Activated naive CD8-positive, alpha-beta T cell treated with anti-CD3 and anti-CD28 coated beads for 36 hours (primary cell): ENCODE measurements at places on chromosomes 4 and X.

GRCh38 chr4:186260117-186260503 lies 5.9 kb upstream of the F11 start:
- no peak overlapping the region for H3K27ac ChIP-seq
- no peaks in the 10 kb centered on the region for H3K36me3 ChIP-seq
- H3K4me1 ChIP-seq: no peaks in the 10 kb centered on the region
- DNase-seq: no peak

DNA sequence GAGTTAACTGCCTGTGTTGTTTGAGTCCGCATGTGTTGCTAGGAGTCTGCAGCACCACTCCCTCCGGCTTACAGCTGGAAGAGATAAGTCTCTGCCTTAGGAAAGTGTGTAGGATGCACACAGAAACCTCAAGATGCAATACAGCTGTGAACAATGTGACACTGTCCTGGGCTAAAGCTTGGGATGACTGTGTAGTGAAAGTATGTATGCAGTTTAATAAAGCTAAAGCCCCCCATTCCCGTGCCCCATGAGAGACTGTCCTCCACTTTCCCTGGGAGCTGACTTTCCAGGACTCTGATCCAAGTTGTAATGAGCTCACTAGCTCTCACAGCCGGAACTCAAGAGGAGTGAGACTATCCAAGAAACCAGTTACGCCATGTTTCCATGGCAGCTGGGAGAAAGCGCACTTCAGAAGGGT lies 156.6 kb upstream of the FTHL17 start:
- no peaks in the 10 kb centered on the region for H3K4me1 ChIP-seq
- no peak overlapping the region for H3K4me3 ChIP-seq
- H3K36me3 ChIP-seq: no peaks in the 10 kb centered on the region

DNA sequence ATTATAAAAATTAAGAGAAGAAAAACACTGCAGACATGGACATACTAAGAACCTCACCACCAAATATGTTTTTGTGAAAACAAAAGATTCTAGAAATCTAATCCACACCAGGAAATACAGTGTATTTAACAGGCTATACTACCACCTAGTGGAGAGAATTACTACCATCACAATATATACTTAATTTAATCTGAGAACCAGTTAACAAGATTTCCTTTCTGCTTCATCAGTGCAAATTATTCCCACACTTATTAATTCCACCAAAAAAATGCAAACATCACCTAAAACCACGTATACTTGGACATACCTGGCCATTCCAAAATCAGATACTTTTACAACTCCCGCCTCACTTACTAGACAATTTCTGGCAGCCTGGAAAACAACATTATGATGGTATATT lies 7.0 kb upstream of the TXK start:
- H3K27ac ChIP-seq: no peak overlapping the region
- no peak for DNase-seq
- H3K4me3 ChIP-seq: no peak overlapping the region
- H3K4me1 ChIP-seq: peaks cover 52% of the 10 kb centered on the region

DNA sequence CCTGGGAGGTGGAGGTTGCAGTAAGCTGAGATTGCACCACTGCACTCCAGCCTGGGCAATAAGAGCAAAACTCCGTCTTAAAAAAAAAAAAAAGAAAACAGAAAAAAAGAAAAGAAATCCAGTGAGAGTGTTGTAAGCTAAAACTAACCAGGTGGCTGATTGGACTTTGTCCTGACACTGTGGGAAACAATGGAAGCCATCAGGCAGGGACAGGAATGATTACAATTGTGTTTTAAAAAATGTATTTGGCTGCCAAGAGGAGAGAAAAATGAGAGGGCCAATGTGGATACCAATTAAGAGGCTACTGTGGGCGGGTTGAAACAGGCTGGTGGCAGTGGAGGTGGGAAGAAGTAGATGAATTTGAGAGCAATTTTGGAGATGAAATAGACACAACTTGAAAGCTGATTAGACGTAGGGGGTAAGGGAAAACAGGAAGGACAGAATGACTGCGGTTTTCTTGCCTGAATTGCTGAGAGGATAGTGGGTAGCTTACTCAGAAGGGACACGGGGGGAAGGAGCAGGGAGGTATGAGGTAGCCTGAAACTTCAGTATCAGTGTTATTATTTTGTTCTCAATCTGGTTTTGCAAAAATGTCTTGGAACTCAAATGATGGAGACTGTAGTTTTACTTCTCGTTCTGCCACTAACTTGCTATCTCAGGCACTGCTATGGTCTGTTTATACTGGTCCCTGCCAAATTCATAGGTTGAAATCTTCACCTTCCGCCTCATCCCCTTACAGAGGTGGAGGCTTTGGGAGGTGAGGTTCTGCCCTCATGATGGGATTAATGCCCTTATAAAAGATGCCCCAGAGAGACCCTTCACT lies 45.6 kb upstream of the CHRNA9 start:
- DNase-seq: no peak
- H3K36me3 ChIP-seq: peaks cover 11% of the 10 kb centered on the region
- peak overlapping the region; percentile 46 for H3K4me3 ChIP-seq
- H3K4me1 ChIP-seq: peaks cover 48% of the 10 kb centered on the region
- H3K27ac ChIP-seq: peak overlapping the region; percentile 89
- H3K27me3 ChIP-seq: no peaks in the 10 kb centered on the region

DNA sequence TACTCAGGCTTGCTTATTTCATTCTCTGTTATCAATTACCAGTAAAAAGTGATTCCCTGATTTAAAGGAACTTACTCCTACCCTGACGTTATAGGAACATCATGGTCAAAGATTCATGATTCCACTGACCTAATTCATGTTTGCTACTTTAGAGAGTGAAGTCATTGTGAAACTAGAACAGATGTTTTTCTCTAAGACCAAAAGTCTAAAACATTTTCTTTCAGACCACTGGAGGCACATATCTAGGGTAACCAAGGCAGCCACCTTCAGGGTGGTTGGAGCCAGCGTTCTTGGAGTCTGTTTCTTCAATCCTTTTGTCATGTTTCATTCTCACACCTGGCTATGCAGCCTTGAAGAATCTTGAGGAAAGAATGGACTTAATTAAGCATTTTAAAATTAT lies 77.8 kb downstream of the GALNTL6 start:
- DNase-seq: no peak
- no peak overlapping the region for H3K27ac ChIP-seq
- no peak overlapping the region for H3K4me3 ChIP-seq

DNA sequence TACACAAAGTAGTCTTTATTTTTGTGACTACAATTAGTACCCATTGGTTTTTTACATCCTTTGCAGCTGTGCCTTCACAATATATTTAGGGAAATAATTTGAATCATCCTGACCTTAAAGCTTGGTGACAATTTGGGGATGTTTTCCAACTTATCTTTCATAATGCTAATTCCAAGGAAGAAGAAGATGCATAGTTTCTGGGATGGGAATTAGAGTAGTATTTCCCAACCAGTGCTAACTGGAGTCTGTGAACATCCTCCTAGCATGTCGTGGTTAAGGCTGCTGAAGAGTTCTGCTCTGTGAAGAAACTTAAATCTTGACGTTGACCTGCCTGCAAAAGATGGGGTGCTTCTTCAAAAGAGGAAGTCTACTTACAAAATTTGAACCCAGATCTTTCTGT lies 173.5 kb downstream of the ANK2 start:
- H3K4me3 ChIP-seq: no peak overlapping the region
- no peaks in the 10 kb centered on the region for H3K27me3 ChIP-seq
- H3K36me3 ChIP-seq: no peaks in the 10 kb centered on the region
- DNase-seq: no peak
- H3K4me1 ChIP-seq: no peaks in the 10 kb centered on the region

DNA sequence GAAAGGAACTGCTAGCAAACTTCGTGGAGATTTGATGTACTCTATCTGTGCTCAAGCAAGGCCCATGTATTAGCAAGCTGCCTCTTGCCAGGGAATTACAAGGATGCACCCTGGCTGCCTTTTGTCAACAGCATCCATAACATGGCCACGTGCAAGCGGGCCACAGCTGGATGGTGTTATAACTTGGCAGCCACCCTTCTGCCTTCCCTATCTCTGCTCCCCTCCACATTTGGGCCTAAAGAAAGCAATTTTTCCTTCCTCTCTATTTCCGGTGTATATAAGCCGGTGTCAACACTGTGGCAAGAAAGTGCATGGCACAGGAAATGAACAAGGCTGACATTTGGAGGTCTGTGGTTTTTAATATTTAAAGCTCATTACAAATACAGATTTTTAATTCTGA lies 94.8 kb downstream of the CLNK start:
- H3K4me1 ChIP-seq: peaks cover 23% of the 10 kb centered on the region
- no peaks in the 10 kb centered on the region for H3K36me3 ChIP-seq
- H3K27ac ChIP-seq: peak overlapping the region; percentile 8
- H3K27me3 ChIP-seq: peaks cover 3% of the 10 kb centered on the region
- DNase-seq: no peak

GRCh38 chr4:118997601-118998000 lies 108.9 kb downstream of the SYNPO2 start:
- peaks cover 23% of the 10 kb centered on the region for H3K27me3 ChIP-seq
- no peak overlapping the region for H3K27ac ChIP-seq
- no peaks in the 10 kb centered on the region for H3K4me1 ChIP-seq
- H3K36me3 ChIP-seq: no peaks in the 10 kb centered on the region

DNA sequence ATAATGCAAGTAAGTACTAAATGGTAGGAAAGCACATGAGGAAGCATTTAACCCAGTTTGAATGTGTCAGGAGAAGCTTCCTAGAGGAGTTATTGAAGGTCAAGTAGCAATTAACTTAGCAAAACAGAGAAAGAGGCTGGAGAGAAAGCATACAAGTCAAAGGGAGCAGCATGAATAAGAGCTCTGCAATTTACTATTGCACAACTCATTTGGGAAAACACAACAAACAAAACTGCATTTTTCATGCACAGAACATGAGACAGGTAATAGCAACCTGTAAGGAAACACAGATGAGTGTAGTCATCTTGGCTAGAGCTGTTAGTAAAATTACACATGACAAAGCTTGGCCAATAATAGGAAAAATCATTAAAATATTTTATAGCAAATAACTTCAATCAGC lies 538.1 kb downstream of the PPP4R3C start:
- no peak overlapping the region for H3K4me3 ChIP-seq
- H3K36me3 ChIP-seq: no peaks in the 10 kb centered on the region
- H3K4me1 ChIP-seq: no peaks in the 10 kb centered on the region
- no peak overlapping the region for H3K27ac ChIP-seq
- DNase-seq: no peak

GRCh38 chr4:89914609-89915550 lies 20.2 kb downstream of the MMRN1 start:
- H3K4me3 ChIP-seq: no peak overlapping the region
- H3K36me3 ChIP-seq: no peaks in the 10 kb centered on the region
- DNase-seq: no peak
- H3K27me3 ChIP-seq: no peaks in the 10 kb centered on the region
- no peaks in the 10 kb centered on the region for H3K4me1 ChIP-seq

- H3K36me3 ChIP-seq: peaks cover 14% of the 10 kb centered on the region
- H3K4me1 ChIP-seq: no peaks in the 10 kb centered on the region
- no peaks in the 10 kb centered on the region for H3K27me3 ChIP-seq
- no peak overlapping the region for H3K4me3 ChIP-seq
- H3K27ac ChIP-seq: no peak overlapping the region
These were observed 157.0 kb downstream of the TSPAN5 start for GRCh38 chr4:98501383-98501782.
